ENCODE measurements at places on chromosomes 7 and 10. TPM values are rescaled to one million over a fixed set of nuclear protein-coding genes. Genes with fewer than 3 reads are reported as not detected.

- H3K4me1 ChIP-seq, result no peaks in the 10 kb centered on the region
- H3K27me3 ChIP-seq, result no peaks in the 10 kb centered on the region
- no peaks in the 10 kb centered on the region for H3K36me3 ChIP-seq
- DNase-seq, result no peak
- H3K4me3 ChIP-seq, result no peak overlapping the region
Measured at GRCh38 chr10:129168660-129169059, 298.4 kb upstream of the MGMT start.

DNA sequence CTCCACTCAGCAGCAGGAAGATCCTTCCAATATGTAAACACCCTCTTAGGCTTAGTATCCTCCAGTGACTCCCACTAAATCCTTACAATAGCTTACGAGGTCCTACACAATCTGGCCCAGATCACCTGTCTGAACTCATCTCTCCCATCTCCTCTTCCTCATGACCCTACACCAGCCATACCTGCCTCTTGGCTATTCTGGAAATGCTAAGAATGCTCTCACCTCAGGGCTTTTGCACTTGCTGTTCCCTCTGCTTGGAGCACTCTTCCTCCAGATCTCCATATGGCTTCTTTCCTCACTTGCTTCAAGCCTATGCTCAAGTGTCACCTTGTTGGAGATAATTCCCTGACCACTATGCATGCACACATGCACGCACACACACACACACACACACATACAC is 50.8 kb upstream of the FRMD4A start:
- no peaks in the 10 kb centered on the region for H3K36me3 ChIP-seq
- no peaks in the 10 kb centered on the region for H3K4me1 ChIP-seq
- no peak for DNase-seq
- no peak overlapping the region for H3K4me3 ChIP-seq
- no peaks in the 10 kb centered on the region for H3K27me3 ChIP-seq
- no peak overlapping the region for H3K27ac ChIP-seq

- no peaks in the 10 kb centered on the region for H3K4me1 ChIP-seq
- H3K27ac ChIP-seq, result no peak overlapping the region
- no peaks in the 10 kb centered on the region for H3K36me3 ChIP-seq
- DNase-seq, result no peak
- no peak overlapping the region for H3K4me3 ChIP-seq
Measured at GRCh38 chr10:117823980-117824379, 222.8 kb downstream of the RAB11FIP2 start.

Gene CFAP69
- total RNA-seq, result 4.9 TPM

GRCh38 chr7:71343892-71344291 is 211.9 kb downstream of the GALNT17 start:
- no peak overlapping the region for H3K27ac ChIP-seq
- H3K36me3 ChIP-seq, result no peaks in the 10 kb centered on the region
- peaks cover 5% of the 10 kb centered on the region for H3K4me1 ChIP-seq

- no peak overlapping the region for H3K4me3 ChIP-seq
- no peak for DNase-seq
- H3K27me3 ChIP-seq, result no peaks in the 10 kb centered on the region
- no peaks in the 10 kb centered on the region for H3K36me3 ChIP-seq
- no peaks in the 10 kb centered on the region for H3K4me1 ChIP-seq
Measured at GRCh38 chr10:35916791-35917190, 274.7 kb upstream of the FZD8 start.

DNA sequence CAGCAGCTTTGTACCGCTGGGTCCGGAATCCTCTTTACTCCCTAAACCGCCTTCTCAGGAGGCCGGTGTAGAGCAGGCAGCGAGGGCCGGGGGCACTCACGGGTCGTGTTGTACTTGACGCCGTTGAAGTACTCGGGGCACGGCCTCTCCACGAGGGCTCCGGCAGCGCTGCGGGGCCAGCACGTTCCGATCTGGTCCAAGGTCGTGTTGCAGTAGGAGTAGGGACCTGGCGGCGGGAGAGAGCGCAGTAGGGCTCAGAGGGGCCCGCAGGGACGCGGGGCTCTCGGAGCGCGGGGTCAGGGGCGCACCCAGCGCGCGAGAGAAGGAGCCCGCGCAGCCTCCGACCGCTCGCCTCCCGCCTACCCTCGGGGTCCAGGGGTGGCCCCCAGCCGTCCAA is 443 bp downstream of the CRHR2 start:
- H3K36me3 ChIP-seq, result no peaks in the 10 kb centered on the region
- no peaks in the 10 kb centered on the region for H3K4me1 ChIP-seq
- DNase-seq, result no peak
- peak overlapping the region; percentile 40 for H3K4me3 ChIP-seq
- H3K27ac ChIP-seq, result no peak overlapping the region

Gene NACAD
- total RNA-seq, result 4.4 TPM

Gene PRSS1
- not detected for total RNA-seq

GRCh38 chr10:27620430-27621397 is 116.6 kb downstream of the RAB18 start:
- H3K4me3 ChIP-seq, result no peak overlapping the region
- no peaks in the 10 kb centered on the region for H3K36me3 ChIP-seq
- DNase-seq, result peak; percentile 69

- no peak overlapping the region for H3K4me3 ChIP-seq
- H3K27me3 ChIP-seq, result no peaks in the 10 kb centered on the region
- no peaks in the 10 kb centered on the region for H3K36me3 ChIP-seq
- no peak for DNase-seq
- H3K27ac ChIP-seq, result no peak overlapping the region
Measured at GRCh38 chr10:48193556-48193955, 80.9 kb downstream of the FRMPD2 start.

- H3K4me3 ChIP-seq, result no peak overlapping the region
- H3K27ac ChIP-seq, result peak overlapping the region; percentile 44
- H3K36me3 ChIP-seq, result no peaks in the 10 kb centered on the region
Measured at GRCh38 chr7:74006451-74007241, 21.3 kb upstream of the ELN start.

GRCh38 chr7:4763091-4763793 is 12.2 kb upstream of the AP5Z1 start:
- peak overlapping the region; percentile 95 for H3K27ac ChIP-seq
- no peaks in the 10 kb centered on the region for H3K27me3 ChIP-seq
- DNase-seq, result peak; percentile 66

Measured in sigmoid colon (tissue), 7 donors.